Urinary bladder (tissue), 4 donors: ENCODE measurements at places on chromosomes 5 and 9. TPM values are rescaled to one million over a fixed set of nuclear protein-coding genes. Genes with fewer than 3 reads are reported as not detected.

Gene NUTM2F
- not detected for polyA plus RNA-seq

Gene CBY3
- polyA plus RNA-seq: 0.11 TPM

GRCh38 chr9:69874301-69875060, 53.9 kb downstream of the CFAP95 start:
- DNase-seq: peak; percentile 26

Gene HSPB3
- 2.2 TPM for polyA plus RNA-seq

- DNase-seq: no peak
These were observed 91.8 kb upstream of the ZNF366 start for GRCh38 chr5:72599065-72599433.

Gene ASPN
- 7.6 TPM for polyA plus RNA-seq

- DNase-seq: no peak
These were observed 29.8 kb upstream of the ALDOB start for GRCh38 chr9:101465326-101465915.

Gene ENHO
- 1.8 TPM for polyA plus RNA-seq

DNA sequence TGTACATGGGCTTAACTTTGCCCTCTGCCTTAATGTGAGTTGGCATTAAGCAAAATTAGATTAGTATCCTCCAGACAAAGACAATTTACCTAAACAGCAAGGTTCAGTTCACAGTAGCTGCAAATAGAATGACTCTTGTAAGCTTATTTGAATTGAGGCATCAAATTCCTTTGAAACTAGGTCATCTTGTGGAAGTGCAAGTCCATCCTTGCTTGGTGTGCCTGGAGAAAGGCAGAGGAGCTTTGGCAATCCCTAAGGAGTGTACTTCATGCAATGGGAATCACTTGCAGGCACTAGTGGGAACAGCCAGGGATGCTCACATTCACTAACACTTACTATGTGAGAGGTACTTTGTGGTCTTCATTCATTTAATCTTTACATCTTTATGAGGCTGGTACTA, 118.3 kb downstream of the DRD1 start:
- no peak for DNase-seq

GRCh38 chr5:141121563-141121962, at the start of gene PCDHB4:
Gene PCDHB4, plus strand, starts transcription at chr5:141121818. Its CDS starts 181 bp downstream, at chr5:141121999.
- DNase-seq: no peak

Gene BSPRY
- polyA plus RNA-seq: 2.4 TPM

GRCh38 chr5:73997960-73998359, 372.0 kb downstream of the ARHGEF28 start:
- DNase-seq: no peak

GRCh38 chr9:2299156-2299842, 284.2 kb downstream of the SMARCA2 start:
- DNase-seq: peak; percentile 35

DNA sequence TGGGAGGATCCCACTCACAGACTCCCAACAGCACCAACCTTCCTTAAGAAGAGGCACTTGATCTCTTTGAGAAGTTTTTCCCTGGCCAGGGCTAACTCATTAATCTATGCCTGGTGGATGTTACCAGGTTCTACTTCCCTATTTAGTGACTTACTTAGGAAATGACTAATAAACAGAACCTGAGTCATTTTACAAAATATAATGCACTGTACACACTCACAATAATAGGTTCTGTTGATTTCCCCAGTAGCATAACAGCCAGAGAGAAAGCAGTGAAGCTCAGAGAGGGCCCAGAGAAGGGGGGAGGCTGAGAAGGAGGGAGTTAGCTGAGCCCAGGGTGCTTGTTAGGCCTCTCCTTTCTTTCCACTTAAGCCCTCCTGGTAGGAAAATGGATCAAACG, 27.1 kb downstream of the FRMD3 start:
- DNase-seq: no peak

- DNase-seq: no peak
These were observed 35.5 kb upstream of the B4GALT1 start for GRCh38 chr9:33202552-33203201.

Gene SPINK5
- polyA plus RNA-seq: 0.56 TPM

Gene GARIN3
- polyA plus RNA-seq: not detected

GRCh38 chr9:121744687-121745395, 93.4 kb downstream of the DAB2IP start:
- no peak for DNase-seq

DNA sequence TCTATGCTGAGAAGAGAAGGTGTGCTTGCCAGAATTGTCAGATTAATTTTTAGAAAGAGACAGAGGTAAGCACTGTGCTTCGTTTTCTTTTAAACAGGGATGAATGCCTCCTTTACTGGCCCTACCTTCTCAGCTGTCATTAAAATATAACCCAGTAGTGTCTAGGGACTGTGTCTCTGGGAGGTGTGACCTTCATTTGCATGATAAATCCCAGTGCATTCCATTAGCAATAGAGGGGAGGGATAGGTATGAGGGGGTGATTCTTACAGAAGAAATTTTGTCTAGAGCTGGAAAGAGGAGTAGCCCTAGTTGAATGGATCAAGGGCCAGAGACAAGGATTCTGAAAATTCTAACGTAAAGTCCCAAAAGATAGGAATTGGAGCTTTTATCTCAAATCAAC, 351.5 kb downstream of the BNC2 start:
- DNase-seq: no peak

GRCh38 chr5:125112196-125112595, 365.8 kb upstream of the ZNF608 start:
- DNase-seq: no peak

DNA sequence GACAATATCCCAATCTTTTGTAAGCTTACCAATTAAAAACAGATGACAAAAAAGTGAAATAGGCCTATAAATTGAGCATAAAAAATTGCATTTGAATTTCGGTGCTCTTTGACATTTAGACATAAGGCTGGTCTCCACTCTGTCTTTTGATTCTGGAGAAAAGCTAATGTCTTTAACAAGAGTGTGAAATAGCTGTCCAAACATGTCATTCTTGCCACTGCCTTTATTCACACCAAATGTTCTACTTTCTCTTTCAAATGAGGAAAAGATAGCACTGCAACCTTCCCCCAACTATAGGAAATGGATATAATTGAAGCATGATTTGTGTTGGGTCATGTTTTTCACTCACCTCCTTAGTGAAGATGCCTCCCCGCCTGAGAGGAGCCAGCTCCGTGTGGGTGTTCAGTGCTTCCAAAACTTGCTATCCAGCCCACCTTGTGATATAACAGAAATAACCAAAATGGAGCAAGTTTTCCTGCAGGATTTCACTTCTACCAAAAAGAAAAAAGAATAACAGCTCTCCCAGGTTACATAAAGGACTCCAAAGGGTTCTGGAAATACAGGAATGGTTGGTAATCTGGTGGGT, 55.2 kb upstream of the STK32A start:
- DNase-seq: no peak

- no peak for DNase-seq
These were observed 1.6 kb downstream of the NTNG2 start for GRCh38 chr9:132163457-132163875.

DNA sequence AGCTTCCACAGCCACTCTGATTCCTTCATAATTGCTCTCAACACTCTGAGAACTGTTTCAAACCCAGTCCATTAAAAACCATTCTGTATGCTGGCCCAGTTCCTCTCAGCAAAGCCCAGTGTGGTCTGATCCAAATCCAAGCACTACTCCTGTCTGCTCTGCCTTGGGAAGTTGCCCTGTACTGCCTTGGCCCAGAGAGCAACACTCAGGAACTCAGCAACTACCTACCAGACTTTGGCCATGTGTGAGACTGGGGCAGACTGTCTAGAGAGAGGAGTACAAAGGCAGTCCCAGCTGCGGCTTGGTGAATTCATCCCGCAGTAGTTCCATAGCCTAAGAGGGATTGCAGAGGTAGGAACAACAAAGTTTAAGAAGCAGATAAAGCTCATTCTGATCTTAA, 214.4 kb downstream of the MCTP1 start:
- no peak for DNase-seq

Gene SPATA31D4
- polyA plus RNA-seq: not detected

Gene DAB2IP
- 42.3 TPM for polyA plus RNA-seq

- DNase-seq: peak; percentile 28
These were observed 545.2 kb downstream of the CSNK1G3 start for GRCh38 chr5:124056991-124057723.

GRCh38 chr9:20508242-20508641, 114.1 kb downstream of the MLLT3 start:
- no peak for DNase-seq

GRCh38 chr5:39191216-39191615, 28.1 kb downstream of the FYB1 start:
- DNase-seq: no peak

Gene FOXD4L6
- not detected for polyA plus RNA-seq

GRCh38 chr5:169089343-169089742, 211.6 kb downstream of the SLIT3 start:
- no peak for DNase-seq

DNA sequence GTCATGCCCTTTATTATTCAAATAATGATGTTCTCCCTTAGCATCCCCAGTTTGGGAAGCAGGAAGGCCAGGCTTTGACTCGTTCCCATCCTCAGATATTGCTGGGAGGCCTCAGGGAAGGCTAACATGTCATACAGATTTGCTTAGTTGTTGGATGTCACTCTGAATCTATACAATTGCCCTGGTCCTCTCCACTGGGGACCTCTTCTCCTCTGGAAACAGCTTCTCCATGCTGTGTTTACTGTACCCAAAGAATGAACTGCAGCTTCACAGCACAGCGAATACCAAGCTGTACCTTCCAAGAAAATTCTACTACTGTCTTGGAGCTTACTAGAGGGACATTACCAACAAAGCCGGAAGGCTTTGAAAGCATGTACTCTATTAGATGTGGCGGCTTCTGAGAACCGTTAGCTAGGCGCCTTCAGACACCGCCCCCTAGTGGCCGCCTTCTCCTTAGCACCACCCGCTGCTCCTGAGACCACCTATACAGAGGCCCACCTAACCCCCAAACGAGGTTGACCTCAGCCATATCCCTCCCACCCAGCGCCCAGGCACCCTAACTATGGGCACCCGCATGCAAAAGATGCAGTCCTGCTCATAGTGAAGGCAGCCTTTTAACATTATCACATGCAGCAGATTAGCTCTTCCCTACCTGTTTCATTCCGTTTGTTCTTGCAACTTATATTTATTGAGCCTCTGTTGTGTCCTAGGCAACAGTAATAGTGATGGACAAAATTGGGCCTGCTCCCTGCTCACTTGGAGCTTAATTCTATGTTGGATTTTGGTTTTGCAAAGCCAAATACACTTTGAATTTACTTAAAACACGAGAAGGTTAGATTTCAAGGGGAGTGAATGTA, 34.9 kb upstream of the FOXI1 start:
- DNase-seq: no peak

DNA sequence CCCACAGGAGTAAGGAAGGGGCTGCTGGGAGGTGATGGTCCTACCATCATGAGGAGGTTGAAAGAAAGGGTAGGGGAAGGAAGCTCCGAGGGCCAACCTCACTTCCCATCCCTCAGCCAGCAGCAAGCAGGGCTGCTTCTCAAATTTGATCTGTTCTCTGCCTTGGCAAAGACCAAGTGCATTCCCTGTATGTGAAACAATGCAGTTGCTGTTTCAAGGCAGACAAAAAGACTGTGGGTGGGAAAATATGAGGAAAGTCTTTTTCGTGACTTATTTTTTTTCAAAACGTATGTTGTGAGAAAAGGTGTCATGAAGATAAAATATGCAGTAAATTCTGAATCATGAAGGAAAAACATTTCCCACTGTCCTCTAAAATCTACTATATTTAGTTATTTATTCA, 165.9 kb downstream of the ARSB start:
- DNase-seq: no peak

- DNase-seq: no peak
These were observed 2.4 kb downstream of the OTP start for GRCh38 chr5:77635917-77636640.

DNA sequence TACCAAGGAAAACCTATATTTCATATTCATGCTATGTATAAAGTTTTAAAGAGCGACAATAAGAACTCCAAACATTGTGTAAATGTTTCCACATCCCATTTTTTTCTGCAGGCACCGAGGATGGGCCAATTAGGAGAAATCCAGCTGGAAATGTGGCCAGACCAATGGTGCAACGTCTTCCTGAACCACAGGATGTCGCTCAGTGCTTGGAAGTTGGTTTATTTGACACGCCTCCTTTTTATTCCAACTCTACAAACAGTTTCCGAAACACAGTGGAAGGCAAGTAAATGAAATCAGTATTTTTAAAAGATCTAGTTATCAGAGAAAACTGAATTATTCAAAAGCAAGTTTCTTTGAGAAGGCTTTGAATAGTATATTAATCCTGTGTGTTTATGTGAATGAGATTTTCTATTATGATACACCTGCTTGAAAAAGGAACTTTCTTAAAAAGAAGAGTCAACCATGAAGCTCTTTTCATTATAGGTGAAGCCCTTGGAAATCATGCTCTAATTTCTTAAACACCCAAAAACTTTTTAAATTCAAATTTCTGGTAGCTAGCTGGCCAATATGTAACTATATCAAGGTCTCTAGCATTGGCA, 9.1 kb downstream of the TYRP1 start:
- peak; percentile 29 for DNase-seq

- DNase-seq: no peak
These were observed 782.9 kb downstream of the CDH12 start for GRCh38 chr5:22070186-22070728.

- DNase-seq: no peak
These were observed 131.4 kb upstream of the FAM120A start for GRCh38 chr9:93319992-93320500.

DNA sequence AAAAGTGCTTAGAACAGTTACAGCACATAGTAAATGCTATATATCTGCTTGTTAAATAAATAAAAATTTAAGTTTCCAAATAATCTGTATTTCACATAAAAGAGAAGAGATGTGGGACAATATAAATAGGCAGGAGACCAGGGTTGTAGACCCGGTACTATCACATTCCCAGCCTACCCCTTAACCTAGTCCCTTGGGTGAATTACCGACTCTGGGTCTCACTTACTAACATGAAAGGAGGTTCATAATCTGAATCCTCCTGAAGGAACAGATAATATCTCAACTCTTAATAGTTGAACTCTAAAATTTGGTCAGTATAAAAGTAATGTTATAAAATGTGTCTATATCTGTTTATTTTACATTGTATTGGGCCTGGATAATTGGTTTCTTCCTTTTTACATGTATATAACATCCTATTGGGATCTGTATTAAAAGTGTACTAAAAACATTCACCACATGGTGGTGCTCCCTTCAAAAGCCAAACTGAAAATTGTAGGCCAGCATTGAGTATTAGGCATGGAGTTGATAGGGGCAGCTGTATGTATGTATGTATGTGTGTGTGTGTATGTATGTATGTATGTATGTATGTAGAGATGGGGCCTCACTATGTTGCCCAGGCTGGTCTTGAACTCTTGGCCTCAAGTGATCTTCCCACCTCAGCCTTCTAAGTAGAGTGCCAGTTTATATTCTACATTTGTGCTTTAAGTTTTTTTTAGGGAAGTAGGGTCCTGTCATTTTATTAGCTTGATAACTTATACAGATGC, 64.2 kb upstream of the ABL1 start:
- peak; percentile 37 for DNase-seq

GRCh38 chr9:126401107-126401506, 74.5 kb downstream of the MVB12B start:
- no peak for DNase-seq
